ENCODE measurements at places on chromosomes 4 and X. TPM values are rescaled to one million over a fixed set of nuclear protein-coding genes. Genes with fewer than 3 reads are reported as not detected.

FGF13 gene
- polyA plus RNA-seq = not detected

RBMXL3 gene
- polyA plus RNA-seq = not detected

PRDM8 gene
- polyA plus RNA-seq = 0.85 TPM

OTUD4 gene
- polyA plus RNA-seq = 9.0 TPM

DNA sequence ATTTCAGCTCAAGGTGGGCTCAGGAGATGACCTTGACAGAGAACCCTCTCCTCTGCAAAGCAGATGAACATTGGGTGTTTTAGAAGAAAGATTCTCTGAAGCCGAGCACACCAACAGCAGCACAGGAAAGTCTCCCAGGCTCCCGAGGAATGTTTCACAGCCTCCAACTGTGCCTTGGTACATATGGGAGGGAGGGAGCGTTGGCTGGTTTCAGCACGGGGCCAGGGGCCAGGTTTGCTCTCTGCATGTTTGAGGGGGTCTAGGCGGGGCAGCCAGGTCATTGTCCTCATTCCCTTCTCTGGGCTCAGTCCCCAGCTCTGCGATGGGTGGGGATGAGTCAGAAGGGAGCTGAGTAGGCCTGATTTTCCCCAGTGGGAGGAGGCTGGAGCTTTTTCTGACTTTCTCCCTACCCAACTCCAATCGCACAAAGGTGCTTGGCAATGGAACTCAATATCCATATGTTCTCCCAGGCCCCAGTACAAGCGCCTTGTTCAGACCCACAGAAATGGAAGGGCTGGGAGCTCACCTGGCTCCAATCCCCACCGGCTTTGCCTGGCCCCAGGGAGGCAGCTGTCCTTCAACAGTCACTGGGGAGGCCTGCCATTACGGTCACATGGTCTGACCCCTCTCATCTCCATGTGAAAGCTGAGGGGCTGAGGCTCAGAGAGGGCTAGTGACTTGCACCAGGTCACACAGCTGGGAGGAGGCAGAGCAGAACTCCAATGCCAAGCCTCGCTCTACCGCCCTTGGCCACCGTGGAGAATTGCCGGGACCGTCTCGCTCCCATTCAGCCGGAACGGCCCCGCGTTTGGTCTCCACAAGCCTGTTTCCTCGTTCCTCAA is 108.4 kb upstream of the AFAP1 start:
- no peak overlapping the region for H3K27ac ChIP-seq
- no peaks in the 10 kb centered on the region for H3K36me3 ChIP-seq
- H3K27me3 ChIP-seq = peaks cover 11% of the 10 kb centered on the region
- H3K4me1 ChIP-seq = no peaks in the 10 kb centered on the region
- H3K4me3 ChIP-seq = no peak overlapping the region

DNA sequence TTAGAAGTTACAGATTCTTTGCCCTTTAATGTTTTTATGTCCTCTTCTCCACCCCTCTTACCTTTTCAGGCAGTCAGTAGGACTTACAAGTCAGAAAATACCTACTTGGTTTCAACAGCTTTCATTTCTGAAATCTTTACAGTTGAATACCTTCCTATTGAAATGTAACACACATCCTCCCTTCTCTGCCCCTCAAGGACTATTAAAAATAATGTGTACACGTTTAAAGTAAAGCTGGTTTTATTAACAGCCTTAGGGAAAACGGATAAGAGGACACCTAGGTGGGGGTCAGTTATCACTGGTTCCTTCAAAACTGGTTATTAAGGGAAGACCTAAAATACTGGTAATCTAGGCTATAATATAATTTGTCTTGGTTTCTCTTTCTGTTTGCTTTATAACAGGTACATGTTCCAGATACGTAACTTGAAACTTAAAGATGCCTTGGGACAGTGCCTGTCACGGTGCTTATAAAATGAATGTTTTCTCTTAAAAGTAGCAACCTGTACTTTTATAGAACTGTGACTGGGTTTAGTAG is 1.8 kb downstream of the CCSER1 start:
- H3K4me1 ChIP-seq = peaks cover 31% of the 10 kb centered on the region
- H3K27me3 ChIP-seq = peaks cover 10% of the 10 kb centered on the region
- peak overlapping the region; percentile 23 for H3K27ac ChIP-seq
- no peak for DNase-seq

- H3K36me3 ChIP-seq = peaks cover 45% of the 10 kb centered on the region
- no peaks in the 10 kb centered on the region for H3K27me3 ChIP-seq
- H3K4me1 ChIP-seq = peaks cover 15% of the 10 kb centered on the region
- no peak overlapping the region for H3K27ac ChIP-seq
- H3K4me3 ChIP-seq = no peak overlapping the region
- no peak for DNase-seq
Observed at GRCh38 chrX:1492421-1493012, 39.8 kb upstream of the ASMTL start.

All from CD14-positive monocyte (primary cell).